Stimulated activated CD8-positive, alpha-beta memory T cell treated with anti-CD3 and anti-CD28 coated beads, Interleukin-2, amount 100 ng/mL, for 48 hours (primary cell): ENCODE measurements at places on chromosomes 1 and 21.

- DNase-seq, result no peak
Observed at GRCh38 chr21:34523019-34523555, 11.1 kb upstream of the KCNE1 start.

DNA sequence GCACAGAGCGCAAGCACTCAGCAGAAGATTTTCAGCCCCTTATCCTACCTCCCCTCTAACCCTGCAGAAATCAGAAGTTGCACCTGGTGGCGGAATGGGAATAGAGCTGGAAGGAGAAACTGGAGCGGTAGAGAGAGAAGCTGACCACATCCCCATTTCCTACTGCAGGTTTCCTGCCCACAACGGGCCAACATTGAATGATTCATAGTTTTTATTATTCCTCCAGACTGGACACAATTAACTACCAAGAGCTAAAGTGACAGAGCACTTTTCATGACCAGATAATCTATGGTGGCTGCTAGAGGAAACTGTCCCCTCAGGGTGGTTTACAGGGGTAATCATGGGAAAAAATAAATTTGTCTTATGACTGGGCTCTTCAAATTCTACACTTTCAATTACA lies 21.3 kb upstream of the LRRC8D start:
- no peak for DNase-seq

- no peak for DNase-seq
Observed at GRCh38 chr1:201348211-201348566, 29.3 kb downstream of the TNNT2 start.

- DNase-seq, result no peak
Observed at GRCh38 chr1:161747801-161748200, 1.8 kb upstream of the DUSP12 start.

GRCh38 chr1:16076031-16076864 lies 2.8 kb upstream of the FAM131C start:
- no peak for DNase-seq

GRCh38 chr1:10728595-10729410 lies 67.6 kb downstream of the CASZ1 start:
- no peak for DNase-seq

DNA sequence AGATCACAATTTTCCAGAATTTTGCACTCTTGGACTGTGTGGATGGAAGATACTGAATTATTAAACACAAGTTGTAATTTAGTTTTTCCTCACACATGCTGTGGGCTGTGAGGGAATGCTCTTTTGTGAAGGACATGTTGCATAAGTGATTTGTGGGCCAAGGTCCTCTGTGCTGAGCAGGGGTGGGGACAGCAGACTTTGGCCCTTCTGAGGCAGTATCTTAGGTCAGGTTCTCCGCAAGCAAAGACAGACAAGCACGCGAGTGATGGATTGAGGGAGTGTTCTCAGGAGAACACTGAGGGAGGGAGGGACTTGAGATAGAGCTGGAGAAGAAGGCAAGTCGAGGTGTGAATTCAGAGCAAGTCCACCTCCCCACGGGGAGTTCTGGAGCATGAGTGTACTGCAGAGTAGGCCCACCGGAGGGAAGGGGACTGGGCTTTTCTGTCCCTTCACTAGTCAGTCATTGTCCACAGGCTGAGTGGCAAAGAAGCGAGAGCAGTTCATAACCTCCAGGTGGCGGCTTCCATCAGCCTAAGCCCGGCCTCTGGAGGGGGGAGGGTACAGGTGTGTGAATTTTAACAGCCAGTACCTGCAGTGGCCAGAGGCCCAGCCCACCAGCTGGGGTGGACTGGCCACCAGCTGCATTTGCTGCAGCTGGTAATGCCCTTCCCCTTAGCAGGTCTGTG lies 19.1 kb upstream of the CD101 start:
- DNase-seq, result no peak

DNA sequence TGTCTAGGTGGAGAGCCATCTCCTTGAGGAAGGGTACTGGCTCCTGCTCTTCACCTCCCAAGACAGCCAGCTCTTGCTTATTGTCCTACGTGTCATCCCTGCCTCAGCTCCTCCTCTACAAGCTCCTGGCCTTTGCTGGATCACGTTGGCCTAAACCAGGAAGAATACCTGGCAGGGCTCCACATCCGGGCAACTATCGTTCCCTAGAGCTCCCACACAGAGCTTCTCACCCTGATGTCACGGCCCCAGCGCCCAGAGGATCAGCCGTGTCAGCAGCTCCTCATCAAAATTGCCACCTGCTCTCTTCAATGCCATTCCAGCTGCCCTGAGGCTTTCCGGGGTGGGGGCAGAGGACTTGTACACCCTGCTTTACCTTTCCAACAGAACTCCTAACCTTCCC lies 1.9 kb upstream of the TPM3 start:
- DNase-seq, result no peak

- DNase-seq, result no peak
Observed at GRCh38 chr1:161180639-161181038, 3.3 kb upstream of the B4GALT3 start.

- no peak for DNase-seq
Observed at GRCh38 chr1:236916131-236916800, 88.0 kb downstream of the MT1HL1 start.

DNA sequence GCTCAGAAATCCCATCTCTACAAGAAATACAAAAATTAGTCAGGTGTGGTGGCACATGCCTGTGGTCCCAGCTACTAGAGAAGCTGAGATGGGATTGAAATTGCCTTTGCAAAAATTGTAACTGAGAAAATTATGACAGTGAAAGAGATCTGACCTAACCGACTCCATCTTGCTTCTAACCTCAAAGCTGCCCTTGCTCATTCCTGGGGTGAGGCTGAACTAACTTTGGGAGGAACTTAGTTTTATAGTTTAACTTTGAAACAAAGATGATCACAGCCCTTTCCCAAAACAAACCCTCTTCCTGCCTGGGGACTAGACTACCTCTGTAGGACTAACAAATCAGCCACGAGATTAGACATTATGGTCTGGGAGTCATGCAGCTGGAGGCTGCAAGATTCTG lies 33.8 kb upstream of the ERO1B start:
- no peak for DNase-seq

DNA sequence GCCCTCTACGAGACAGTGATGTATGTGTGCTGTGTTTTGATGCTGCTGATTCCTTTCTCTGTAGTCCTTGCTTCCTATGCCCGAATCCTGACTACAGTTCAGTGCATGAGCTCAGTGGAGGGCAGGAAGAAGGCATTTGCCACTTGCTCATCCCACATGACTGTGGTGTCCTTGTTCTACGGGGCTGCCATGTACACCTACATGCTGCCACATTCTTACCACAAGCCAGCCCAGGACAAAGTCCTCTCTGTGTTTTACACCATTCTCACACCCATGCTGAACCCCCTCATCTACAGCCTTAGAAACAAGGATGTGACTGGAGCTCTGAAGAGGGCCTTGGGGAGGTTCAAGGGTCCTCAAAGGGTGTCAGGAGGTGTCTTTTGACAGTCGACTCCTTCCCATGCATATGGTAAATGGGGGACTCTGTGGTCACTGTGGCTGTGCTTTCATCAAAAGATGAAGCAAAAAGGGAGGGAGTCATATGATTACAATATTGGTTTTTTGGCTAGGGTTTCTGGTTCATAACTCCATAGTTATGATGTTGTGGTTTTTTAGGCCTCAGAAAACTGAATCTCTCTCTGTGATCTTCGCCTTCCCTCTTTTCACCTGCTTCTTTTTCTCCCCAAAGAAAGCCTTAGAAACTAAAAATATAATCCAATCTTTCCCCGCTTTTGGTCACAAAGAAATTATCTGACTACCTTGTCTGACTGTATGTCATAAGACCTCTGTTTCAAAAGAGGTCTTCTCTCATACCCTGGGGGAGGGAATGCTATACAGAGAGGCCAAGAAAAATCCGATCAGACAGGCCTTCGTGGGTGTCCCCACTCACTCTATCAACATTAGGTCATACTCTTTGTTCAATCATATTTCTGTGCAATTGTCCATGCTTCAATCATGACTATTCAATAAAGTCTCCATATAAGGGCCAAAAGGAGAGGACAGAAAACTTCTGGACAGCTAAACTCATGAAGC lies 4.2 kb downstream of the OR2T1 start:
- DNase-seq, result no peak

DNA sequence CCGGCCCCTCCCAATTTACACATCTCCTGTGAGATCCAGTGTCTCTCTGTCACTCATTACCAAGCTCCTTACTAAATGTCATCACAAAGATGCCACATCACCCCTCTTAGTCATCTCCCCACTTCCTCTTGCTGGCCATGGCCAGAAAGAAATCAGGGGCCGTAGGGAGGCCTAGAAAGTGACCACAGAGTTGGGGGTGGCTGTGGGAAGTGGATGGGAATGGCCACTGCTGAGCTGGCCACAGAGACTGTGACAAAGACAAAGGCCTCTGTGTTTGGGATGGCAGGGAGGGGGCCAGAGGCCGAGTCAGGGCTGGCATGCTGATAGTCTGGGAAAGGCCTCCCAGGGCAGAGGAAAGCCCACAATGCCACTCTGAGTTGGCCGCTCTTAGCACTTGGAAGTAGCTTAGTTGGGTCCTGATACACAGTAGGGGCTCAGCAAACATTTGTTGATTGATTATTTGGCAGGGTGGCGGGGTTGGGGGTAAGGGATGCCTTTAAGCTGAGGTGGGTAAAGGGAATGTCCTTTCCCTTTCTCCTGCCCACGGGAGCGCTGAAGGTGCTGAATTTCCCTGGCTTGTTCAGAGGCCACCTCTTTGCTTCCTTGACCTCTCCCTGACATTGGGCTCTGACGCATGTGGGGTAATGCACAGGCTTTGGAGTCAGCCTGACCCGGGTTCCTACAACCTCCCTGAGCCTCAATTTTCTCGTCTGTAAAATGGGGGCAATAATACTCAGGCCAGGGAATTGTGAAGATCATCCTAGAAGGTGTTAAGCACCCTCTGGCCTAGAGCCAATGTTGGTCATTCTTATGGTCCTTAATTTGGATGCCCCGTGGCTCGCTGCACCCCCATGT lies 13.2 kb downstream of the NAV1 start:
- DNase-seq, result no peak

DNA sequence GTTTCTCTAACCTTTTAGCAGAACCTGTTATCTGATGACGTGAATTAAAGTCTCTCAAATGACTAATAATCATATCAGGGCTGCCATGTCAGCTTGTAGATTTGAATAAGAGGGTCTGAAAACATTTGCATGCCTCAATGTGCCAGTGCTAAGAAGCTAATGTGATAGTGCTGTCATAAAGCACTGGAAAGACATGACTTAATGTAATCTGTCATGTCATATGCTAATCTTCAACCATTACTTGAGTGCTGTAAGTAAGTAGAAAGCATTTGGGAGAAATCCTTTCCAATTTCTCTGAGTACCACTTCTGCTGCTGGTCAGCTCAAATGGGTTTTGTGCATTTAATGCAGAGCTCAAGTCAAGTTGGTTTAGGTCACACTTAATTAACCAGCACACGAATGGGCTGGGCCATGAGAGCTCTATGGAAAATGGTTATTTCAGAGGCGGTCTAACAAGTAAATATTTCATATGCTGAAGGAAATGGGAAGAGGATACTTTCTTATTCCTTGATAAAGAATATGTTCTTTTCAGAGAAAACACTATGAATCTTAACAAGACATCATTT lies 609.2 kb downstream of the LMO4 start:
- no peak for DNase-seq

- no peak for DNase-seq
Observed at GRCh38 chr1:167776616-167777268, 55.0 kb downstream of the MPZL1 start.

- no peak for DNase-seq
Observed at GRCh38 chr21:43754948-43755781, 20.9 kb downstream of the CSTB start.

DNA sequence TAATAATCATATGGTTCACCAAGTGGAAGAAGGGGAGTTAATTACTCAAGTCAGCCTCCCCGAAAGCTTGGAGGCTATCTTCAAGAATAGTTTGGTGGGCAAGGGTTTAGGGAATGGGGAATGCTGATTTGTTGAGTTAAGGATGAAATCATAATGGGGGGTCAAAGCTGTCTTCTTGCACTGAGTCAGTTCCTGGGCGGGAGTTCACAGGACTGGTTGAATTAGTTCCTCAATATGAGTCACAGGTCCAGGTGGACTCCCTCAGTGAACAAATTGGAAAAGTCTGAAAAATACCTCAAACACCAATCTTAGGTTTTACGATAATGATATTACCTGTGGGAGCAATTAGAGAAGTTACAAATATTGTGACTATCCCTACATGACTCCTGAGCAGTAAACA lies 115.2 kb upstream of the COA6 start:
- DNase-seq, result no peak

GRCh38 chr1:19353596-19353995 lies 41.5 kb downstream of the SLC66A1 start:
- DNase-seq, result no peak

DNA sequence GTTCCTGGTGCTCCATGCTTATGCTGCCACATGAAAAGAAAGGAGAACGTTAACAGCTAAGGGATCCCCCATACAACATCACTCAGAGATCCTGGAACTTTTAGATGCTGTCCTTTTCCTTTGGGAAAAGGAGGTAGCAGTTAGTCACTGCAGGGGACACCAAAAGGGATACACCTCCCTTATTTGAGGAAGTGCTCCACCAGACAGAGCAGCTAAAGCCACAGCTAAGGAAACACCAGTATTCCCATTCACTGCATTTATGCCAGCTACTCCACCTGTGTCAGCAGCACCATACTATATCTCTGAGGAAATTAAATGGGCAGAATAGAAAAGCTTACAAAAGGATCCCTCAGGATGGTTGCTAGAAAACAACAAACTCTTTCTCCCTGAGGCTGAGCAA lies 26.0 kb upstream of the SLC6A9 start:
- no peak for DNase-seq

- no peak for DNase-seq
Observed at GRCh38 chr1:26932531-26932930, 11.0 kb downstream of the NUDC start.

- no peak for DNase-seq
Observed at GRCh38 chr1:8412183-8412831, 94.4 kb downstream of the SLC45A1 start.

DNA sequence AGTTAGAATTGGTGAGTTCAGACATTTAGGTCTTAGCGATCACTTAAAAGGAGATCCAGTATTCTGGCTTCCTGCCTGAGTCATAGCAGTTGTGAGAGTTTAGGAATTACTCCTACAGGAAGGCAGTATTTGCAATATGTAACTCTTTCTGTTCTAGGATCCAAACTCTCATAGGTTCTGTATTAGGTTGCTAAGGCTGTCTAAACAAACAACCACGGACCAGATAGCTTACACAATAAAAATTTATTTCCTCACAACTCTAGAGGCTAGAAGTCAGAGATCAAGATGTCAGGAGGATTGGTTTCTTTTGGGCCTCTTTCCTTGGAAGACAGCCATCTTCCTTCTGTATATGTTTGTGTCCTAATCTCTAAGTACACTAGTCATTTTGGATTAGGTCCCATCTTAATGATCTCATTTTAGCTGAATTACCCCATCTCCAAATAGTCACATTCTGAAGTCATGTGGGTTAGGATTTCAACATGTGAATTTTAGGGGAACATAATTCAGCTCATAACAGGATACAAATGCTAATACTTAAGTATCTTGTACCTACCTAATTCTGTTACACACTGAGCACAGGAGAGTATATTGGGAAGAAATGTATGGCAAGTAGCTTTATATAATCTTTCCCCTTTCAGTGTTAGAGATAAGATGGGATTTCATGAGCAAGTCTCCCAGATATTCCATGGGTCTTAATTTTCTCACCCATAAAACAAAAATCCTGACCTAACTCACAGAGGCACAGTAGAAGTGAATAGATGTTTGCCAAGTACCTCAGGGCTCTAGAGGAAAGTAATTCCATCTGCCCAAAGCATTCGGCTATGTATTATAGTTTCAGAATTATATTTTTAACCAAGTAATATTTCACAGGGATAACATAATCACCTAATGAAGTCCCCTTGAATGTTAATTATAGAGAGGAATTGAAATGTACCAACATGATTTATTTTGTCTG lies 144.4 kb downstream of the PTBP2 start:
- DNase-seq, result no peak
